Activated CD8-positive, alpha-beta T cell treated with anti-CD3 and anti-CD28 coated beads, Interleukin-2, amount 10 ng/mL, durations not matched to agents 7 days and 5 days (primary cell): ENCODE measurements at places on chromosomes 13 and 19. TPM values are rescaled to one million over a fixed set of nuclear protein-coding genes. Genes with fewer than 3 reads are reported as not detected.

The SLC25A23 gene
- total RNA-seq, result 28.0 TPM

The AMER2 gene
- not detected for total RNA-seq

The PSG1 gene
- total RNA-seq, result not detected

The ZNF723 gene
- not detected for total RNA-seq

The FOXA3 gene
- total RNA-seq, result not detected

The AP1M2 gene
- total RNA-seq, result not detected

DNA sequence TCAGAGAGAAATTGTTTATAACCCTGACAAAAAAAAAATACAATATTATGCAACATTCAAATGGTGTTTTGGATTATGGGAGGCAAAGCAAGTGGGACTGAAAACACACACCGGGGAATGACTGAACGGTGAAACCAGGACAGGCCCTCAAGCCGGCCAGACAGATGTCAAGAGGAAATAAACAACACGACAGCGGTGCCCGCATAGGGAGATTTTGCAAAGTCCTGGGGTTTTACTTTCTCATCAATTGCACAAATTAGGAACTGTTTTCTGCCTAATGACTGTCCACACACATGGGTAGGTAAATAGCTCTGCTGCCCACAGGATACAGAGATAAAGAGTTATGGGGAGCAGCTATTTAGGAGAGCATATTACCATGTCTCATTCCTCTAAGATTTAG, 134.5 kb downstream of the IRS2 start:
- H3K4me3 ChIP-seq, result no peak overlapping the region
- peaks cover 5% of the 10 kb centered on the region for H3K27me3 ChIP-seq
- H3K4me1 ChIP-seq, result no peaks in the 10 kb centered on the region
- no peaks in the 10 kb centered on the region for H3K36me3 ChIP-seq

- H3K27ac ChIP-seq, result peak within 1 kb of the TSS; percentile 97
- peak; percentile 49 for DNase-seq
Measured at GRCh38 chr19:43504426-43505185, at the start of gene PHLDB3. TSS of gene PHLDB3 (minus strand) at chr19:43504746. CDS start at chr19:43504118, 628 bp downstream.

GRCh38 chr19:23949611-23950010, 34.9 kb downstream of the ZNF726 start:
- peaks cover 42% of the 10 kb centered on the region for H3K36me3 ChIP-seq
- no peak overlapping the region for H3K27ac ChIP-seq
- H3K4me3 ChIP-seq, result no peak overlapping the region
- no peak for DNase-seq

GRCh38 chr13:107192289-107192688, 624.4 kb upstream of the ARGLU1 start:
- DNase-seq, result no peak
- no peaks in the 10 kb centered on the region for H3K36me3 ChIP-seq
- no peak overlapping the region for H3K4me3 ChIP-seq
- no peaks in the 10 kb centered on the region for H3K4me1 ChIP-seq

DNA sequence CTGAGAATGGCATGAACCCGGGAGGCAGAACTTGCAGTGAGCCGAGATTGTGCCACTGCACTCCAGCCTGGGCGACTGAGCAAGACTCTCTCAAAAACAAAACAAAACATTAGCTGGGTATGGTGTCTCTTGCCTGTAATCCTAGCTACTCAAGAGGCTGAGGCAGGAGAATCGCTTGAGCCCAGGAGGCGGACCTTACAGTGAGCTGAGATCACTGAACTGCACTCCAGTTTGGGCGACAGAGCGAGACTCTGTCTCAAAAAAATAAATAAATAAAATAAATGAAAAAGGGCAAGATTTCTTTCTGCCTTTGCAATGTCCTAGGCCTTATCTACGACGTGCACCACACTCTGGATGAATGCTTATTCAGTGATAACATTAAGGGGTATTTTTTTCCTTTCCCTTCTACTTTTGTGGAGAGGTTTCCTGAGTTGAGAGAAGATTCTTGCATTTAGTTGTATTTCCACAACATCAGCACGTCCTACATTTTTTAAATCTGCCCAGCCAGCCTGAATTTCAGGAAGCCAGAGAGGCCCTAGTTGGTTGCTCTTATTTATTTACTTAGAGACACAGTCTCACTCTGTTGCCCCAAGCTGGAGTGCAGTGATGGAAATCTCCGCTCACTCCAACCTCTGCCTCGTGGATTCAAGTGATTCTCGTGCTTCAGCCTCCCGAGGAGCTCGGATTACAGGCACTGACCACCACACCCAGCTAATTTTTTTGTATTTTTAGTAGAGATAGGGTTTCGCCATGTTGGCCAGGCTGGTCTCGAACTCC, 26.1 kb upstream of the OR1M1 start:
- H3K4me1 ChIP-seq, result peaks cover 4% of the 10 kb centered on the region
- H3K27me3 ChIP-seq, result no peaks in the 10 kb centered on the region
- H3K4me3 ChIP-seq, result no peak overlapping the region
- no peak overlapping the region for H3K27ac ChIP-seq
- DNase-seq, result no peak

GRCh38 chr13:99254830-99255229, 3.3 kb downstream of the GPR18 start:
- peaks cover 54% of the 10 kb centered on the region for H3K36me3 ChIP-seq
- H3K4me1 ChIP-seq, result peaks cover 64% of the 10 kb centered on the region
- H3K27me3 ChIP-seq, result no peaks in the 10 kb centered on the region
- H3K4me3 ChIP-seq, result peak overlapping the region; percentile 76
- no peak for DNase-seq

DNA sequence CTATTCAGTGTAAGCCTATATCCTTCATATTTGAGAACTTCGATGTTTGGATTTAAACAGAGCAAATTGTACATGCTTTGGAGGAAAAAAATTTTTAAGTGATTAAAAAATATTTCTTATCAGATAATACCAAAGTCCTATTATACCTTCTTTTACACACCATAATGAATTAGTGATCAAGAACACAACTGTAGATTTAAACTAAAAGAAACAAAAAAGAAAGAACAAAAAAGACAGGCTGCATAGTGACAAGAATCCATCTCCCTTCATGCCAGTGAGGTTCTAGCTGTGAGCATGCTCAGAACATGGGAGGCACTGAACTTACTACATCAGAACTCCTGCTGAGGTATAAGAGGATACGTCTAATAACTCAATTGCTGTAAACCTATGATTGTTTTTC, at the start of gene RXFP2:
RXFP2 (plus strand) TSS at position 301 of the 400 bp plus-strand sequence; CDS start at position 388, 87 bp downstream.
- peaks cover 8% of the 10 kb centered on the region for H3K27me3 ChIP-seq
- H3K4me1 ChIP-seq, result peaks cover 2% of the 10 kb centered on the region
- no peak within 1 kb of the TSS for H3K4me3 ChIP-seq

GRCh38 chr19:7099597-7099921, 30.1 kb downstream of the ZNF557 start:
- DNase-seq, result no peak
- peak overlapping the region; percentile 91 for H3K27ac ChIP-seq
- H3K36me3 ChIP-seq, result peaks cover 14% of the 10 kb centered on the region
- peaks cover 28% of the 10 kb centered on the region for H3K4me1 ChIP-seq

DNA sequence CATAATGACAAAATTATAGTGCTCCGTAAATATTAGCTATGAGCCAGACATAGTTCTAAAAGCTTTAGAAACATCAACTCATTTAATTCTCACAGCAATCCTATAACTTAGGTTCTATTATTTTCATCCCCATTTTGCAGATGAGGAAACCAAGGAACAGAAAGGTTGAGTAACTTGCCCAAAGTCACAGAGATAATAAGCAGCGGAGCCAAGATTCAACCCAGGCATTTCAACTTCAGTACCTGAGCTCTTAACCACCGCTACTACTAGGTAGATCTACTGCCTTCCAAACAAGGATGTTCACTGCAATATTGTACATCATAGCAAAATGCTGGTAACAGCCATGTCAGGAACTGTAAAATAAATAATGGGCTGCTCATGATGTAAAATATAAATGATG, 39.9 kb downstream of the ELF1 start:
- peak overlapping the region; percentile 56 for H3K27ac ChIP-seq
- H3K36me3 ChIP-seq, result peaks cover 59% of the 10 kb centered on the region
- H3K4me1 ChIP-seq, result peaks cover 62% of the 10 kb centered on the region
- H3K27me3 ChIP-seq, result no peaks in the 10 kb centered on the region
